Left lung (tissue), 14 donors: ENCODE measurements at places on chromosomes 4 and X.

DNA sequence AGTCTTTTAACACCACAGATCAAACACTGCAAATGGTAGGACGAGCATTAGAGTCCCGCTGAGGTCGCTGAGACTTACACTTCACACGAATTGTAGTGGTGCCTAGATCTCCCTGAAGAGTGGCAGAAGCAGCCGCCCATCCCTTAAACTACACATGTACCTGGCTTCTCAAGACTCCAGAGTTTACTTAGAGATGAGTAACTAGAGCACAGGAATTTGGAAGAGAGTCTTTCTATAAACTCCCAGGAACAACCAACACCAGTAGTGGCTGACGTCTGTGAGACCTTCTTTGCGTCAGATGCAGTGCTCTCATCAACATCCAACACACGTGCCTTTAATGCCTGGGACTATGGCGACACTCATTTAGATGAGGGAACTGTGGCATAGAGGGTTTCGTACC is 12.6 kb downstream of the SORBS2 start:
- no peaks in the 10 kb centered on the region for H3K36me3 ChIP-seq
- no peak overlapping the region for H3K27ac ChIP-seq
- H3K4me1 ChIP-seq, result no peaks in the 10 kb centered on the region
- H3K4me3 ChIP-seq, result no peak overlapping the region

GRCh38 chrX:72021975-72022374 is 109.7 kb downstream of the RTL5 start:
- peaks cover 9% of the 10 kb centered on the region for H3K27me3 ChIP-seq
- DNase-seq, result no peak
- H3K4me1 ChIP-seq, result peaks cover 4% of the 10 kb centered on the region
- H3K27ac ChIP-seq, result no peak overlapping the region
- no peak overlapping the region for H3K4me3 ChIP-seq
- H3K36me3 ChIP-seq, result no peaks in the 10 kb centered on the region

DNA sequence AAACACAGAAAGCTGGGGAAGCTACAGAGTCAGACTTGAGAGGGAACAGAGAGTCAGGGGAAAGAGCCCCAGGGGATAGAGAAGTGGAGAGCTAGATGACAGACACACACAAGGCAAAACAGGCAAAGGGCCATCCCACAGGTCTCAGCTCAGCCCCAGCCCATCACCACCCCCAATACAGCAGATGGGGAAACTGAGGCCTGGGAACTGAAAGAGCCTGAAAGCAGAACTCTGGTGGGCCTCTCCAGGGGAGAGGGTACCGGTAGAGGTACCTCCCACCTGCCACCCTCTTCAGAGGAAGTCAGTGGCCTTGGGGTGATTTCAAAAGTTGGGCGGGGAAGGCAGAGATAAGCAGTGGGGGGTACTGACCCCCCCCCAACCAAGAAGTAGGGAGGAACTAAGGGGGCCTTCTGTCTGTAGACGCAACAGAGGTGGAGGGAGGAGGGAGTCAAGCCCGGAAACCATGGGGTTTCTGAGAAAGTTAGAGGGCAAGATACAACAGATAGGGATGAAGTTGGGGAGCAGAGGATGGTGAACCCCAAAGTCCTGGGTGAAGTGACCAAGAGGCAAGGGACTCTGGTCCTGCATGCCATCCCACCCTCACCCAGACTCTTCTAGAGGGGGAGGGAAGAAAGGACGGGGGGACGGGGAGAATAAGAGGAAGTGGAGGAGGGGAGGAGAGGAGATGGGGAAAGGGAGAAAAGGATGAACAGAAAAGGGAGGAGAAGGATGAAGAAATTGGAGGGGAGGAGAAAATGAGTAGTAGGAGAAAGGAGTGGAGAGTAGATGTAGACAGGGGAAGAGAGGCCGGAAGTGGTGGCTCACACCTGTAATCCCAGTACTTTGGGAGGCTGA is 3.2 kb downstream of the GATA1 start:
- no peak overlapping the region for H3K27ac ChIP-seq
- DNase-seq, result no peak
- no peaks in the 10 kb centered on the region for H3K4me1 ChIP-seq
- H3K36me3 ChIP-seq, result no peaks in the 10 kb centered on the region
- H3K4me3 ChIP-seq, result no peak overlapping the region
- H3K27me3 ChIP-seq, result no peaks in the 10 kb centered on the region

DNA sequence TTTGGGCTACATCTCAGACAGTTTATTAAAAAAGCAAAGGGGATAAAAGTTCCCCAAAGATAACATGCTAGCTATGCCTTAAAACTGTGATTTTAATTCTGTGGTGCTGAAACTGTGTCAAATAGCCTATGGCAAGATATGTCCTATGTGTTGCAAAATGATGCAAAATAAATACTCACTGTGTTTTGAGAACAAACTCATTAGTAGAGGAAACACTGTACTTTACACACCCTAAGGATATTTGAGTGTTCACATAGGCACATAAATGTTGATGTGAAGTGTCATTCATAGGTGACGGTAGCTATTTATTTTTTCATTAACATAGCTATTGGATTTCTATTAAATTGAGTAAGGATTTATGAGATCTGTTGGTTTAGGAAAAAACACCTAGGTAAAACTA is 351.9 kb downstream of the FAT4 start:
- H3K27ac ChIP-seq, result no peak overlapping the region
- no peak overlapping the region for H3K4me3 ChIP-seq
- H3K4me1 ChIP-seq, result no peaks in the 10 kb centered on the region
- H3K36me3 ChIP-seq, result no peaks in the 10 kb centered on the region

- no peak for DNase-seq
- no peak overlapping the region for H3K27ac ChIP-seq
- peaks cover 3% of the 10 kb centered on the region for H3K27me3 ChIP-seq
- H3K4me3 ChIP-seq, result no peak overlapping the region
These were observed 2.9 kb upstream of the LONRF3 start for GRCh38 chrX:118971552-118971951.

GRCh38 chr4:105651884-105652283 is 56.6 kb downstream of the INTS12 start:
- H3K27ac ChIP-seq, result no peak overlapping the region
- no peaks in the 10 kb centered on the region for H3K4me1 ChIP-seq
- H3K36me3 ChIP-seq, result no peaks in the 10 kb centered on the region
- H3K27me3 ChIP-seq, result no peaks in the 10 kb centered on the region
- no peak overlapping the region for H3K4me3 ChIP-seq
- DNase-seq, result no peak

DNA sequence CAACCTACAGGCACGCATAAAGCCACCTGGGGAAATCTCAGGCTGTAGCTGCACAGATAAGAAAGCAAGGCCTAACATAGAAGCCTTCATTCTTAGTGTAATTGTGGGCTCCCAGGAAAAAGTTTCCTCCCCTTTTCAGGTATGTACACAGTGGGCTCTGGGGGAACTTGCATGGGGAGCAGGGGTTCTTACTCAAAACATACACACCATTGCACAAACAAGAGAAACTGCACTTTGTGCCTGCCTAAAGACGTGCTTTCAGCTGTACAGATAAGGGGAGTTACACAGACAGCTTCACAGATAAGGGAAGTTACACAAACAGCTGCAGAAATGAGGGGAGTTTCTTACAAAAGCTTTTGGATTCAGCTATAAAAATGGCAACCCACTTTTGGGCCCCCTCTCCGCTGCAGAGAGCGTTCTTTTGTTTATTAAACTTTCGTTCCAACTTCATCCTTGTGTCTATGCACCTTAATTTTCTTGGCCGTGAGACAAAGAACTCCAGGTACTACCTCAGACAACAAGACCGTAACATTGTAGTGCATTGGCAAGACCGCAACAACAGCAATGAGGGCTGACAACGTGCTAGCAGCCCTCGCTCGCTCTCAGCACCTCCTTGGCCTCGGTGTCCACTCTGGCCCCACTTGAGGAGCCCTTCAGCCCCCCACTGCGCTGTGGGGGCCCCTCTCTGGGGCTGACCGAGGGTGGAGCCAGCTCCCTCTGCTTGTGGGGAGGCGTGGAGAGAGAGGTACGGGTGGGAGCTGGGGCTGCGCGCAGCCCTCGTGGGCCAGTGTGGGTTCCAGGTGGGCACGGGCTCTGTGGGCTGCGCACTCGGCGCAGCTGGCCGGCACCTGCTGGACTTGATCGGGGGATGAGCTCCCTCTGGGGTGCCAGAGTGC is 317.5 kb downstream of the RAPGEF2 start:
- H3K4me1 ChIP-seq, result no peaks in the 10 kb centered on the region
- H3K4me3 ChIP-seq, result no peak overlapping the region
- no peaks in the 10 kb centered on the region for H3K27me3 ChIP-seq
- H3K27ac ChIP-seq, result no peak overlapping the region
- no peak for DNase-seq

DNA sequence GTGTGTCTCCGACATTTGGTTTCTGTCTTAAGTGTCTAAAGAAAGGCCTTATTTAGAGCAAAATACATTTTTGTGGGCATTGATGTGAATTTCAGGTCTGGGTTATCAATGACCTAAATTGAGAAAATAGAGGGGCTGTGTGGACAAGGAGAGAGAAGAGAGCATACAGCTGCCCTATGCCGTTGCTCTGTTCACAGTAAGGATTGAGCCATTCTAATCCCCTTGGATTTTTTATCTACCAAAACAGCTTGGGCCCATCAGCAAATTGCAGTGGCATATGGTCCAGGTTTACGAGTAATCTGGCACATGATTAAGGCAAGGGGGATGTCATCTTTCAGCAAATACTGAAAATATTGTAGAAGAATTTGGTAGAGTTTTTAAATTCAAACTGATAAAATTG is 210.2 kb downstream of the ANTXR2 start:
- H3K27ac ChIP-seq, result no peak overlapping the region
- no peaks in the 10 kb centered on the region for H3K27me3 ChIP-seq
- H3K4me1 ChIP-seq, result no peaks in the 10 kb centered on the region
- no peak overlapping the region for H3K4me3 ChIP-seq
- no peak for DNase-seq

DNA sequence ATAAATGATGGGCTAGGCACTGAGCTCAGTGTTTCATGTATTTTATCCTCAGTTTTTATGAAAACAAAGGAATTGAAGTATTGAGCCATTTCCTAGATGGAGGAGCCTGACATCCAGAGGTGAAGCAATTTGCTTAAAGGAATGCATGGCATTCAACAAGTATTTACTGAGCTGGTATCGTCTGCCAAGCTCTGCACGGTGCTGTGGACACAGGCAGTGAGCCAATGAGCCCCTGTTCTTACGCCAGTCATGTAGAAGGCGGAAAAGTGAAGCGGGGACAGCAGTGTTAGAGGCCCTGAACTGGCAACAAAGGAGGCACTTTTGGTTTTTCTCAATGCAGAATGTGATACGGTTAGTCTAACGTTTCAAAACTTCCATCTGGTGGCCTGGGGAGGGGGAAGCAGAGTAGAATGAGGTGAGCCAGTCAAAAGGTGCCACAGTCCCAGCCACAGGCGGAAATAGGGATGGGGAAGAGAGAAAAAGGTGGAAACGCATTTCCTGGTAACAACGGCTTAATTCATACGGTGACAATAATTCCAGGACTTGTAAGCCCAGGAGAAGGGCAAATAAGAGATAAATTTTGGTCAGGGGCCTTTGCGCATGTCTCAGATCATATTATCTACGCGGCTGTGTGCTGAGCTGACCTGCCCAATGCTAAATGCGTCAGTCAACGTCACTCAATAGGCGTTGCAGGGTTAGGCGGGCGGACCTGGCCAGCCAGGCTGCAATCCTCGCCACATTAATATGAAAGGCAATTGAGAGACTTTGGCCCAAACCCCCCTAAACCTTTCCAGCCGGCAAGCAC is 133.9 kb downstream of the AFAP1 start:
- peak; percentile 79 for DNase-seq
- H3K27me3 ChIP-seq, result no peaks in the 10 kb centered on the region
- peaks cover 42% of the 10 kb centered on the region for H3K4me1 ChIP-seq
- H3K4me3 ChIP-seq, result no peak overlapping the region

DNA sequence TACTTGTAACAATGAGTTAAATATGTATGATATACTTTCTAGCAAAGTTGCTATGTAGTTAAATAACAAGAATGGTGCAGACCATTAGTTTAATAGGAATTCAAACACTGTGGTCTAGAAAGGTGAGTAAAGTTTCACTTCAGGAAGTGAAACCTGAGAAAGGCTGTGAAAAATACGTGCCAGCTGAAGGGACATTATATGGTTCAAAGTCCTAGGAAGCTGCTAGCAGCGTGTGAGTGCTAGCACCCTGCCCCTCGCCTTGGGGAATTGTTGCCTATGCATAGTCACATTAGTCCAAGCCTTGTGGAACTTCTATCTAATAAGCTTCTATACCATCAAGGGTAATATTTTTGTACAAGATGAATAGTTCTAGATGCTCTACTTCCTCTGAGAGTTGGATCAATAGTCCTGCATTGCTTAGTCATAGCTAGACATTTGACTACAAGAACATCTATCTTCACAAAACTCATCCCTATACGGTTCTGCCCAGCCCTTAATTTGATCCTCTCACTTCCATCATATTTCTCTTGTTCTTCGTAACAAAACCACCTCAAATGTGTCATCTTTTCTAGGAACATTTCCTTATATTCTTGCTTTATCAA is 45.8 kb upstream of the ARSJ start:
- H3K4me1 ChIP-seq, result no peaks in the 10 kb centered on the region
- no peaks in the 10 kb centered on the region for H3K36me3 ChIP-seq
- no peak overlapping the region for H3K27ac ChIP-seq
- no peak for DNase-seq
- H3K4me3 ChIP-seq, result no peak overlapping the region

- no peaks in the 10 kb centered on the region for H3K4me1 ChIP-seq
- H3K27me3 ChIP-seq, result no peaks in the 10 kb centered on the region
- H3K27ac ChIP-seq, result no peak overlapping the region
- no peak overlapping the region for H3K4me3 ChIP-seq
- DNase-seq, result no peak
These were observed 26.0 kb downstream of the AIFM1 start for GRCh38 chrX:130139474-130140201.

GRCh38 chrX:10015723-10016518 is 48.8 kb downstream of the CLDN34 start:
- no peaks in the 10 kb centered on the region for H3K27me3 ChIP-seq
- no peaks in the 10 kb centered on the region for H3K36me3 ChIP-seq
- no peak for DNase-seq

GRCh38 chr4:54741202-54741601 is 83.4 kb downstream of the KIT start:
- H3K27me3 ChIP-seq, result no peaks in the 10 kb centered on the region
- H3K36me3 ChIP-seq, result no peaks in the 10 kb centered on the region
- H3K27ac ChIP-seq, result no peak overlapping the region
- H3K4me1 ChIP-seq, result no peaks in the 10 kb centered on the region

DNA sequence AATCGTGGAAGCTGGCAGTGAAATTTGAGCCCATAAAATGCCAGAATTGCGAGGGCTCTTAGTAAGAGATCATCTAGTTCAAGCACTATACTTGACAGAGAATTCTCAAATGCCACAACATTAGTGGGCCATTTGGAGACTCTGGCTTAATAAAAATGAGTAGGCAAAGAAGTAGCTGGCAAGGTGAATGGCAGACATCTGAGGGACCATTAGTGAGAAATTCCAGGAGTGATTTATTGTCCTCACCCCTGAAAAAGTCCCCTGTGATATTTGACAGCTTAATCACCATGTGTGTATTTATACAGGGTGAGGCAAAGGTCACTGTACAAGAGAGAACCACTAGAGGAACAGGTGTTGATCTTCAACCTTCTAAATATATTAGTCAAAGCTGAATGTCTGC is 207.5 kb downstream of the CHRDL1 start:
- no peak for DNase-seq
- H3K4me3 ChIP-seq, result no peak overlapping the region
- H3K27me3 ChIP-seq, result no peaks in the 10 kb centered on the region
- no peak overlapping the region for H3K27ac ChIP-seq
- no peaks in the 10 kb centered on the region for H3K36me3 ChIP-seq
- no peaks in the 10 kb centered on the region for H3K4me1 ChIP-seq
